Esophagus squamous epithelium (tissue), 5 donors: ENCODE measurements at places on chromosomes 7 and 10.

DNA sequence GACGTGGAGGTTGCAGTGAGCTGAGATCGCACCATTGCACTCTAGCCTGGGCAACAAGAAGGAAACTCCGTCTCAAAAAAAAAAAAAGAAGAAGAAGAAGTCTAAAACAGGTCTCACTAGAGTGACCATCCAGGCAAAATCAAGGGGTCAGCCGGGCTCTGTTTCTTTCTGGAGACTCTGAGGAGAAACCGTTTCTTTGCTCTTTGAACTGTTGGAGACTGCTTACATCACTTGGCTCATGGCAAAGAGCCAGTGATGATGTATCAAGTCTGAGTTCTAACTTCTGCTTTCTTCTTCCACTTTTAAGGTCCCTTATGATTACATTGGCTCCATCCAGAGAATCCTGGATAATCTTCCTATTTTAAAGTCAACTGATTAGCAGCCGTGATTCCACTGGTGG lies 306.8 kb downstream of the WDR11 start:
- DNase-seq: no peak

DNA sequence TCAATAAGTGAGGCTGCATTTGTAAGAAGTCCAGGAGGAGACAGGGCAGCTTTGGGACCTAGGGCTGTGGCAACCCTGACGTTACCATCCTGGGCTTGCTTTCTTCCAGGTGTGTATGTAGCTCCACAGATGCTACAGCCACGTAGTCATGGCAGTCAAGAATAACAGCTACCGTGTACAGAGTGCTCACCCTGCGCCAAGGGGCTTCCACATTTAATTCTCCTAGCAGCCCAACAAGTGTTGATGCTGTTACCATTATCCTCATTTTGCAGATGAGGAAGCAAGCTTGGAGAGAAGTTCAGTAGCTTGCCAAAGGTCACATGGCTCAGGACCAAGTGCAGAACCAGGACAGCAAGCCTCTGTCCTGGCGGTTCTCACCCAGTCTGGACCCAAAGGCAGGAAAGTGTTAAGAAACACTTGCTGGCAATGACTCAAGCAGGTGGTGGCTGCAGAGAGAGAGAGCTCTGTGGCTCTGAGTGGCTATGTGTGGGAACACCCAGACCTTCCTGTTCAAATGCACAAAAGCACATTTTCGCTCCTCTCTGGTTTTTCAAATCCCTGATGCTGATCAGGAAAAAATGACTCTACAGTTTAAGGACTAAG lies 89.8 kb downstream of the CREM start:
- no peak for DNase-seq

GRCh38 chr7:142461437-142461836 lies 203.6 kb upstream of the PRSS58 start:
- no peak for DNase-seq

GRCh38 chr10:116069856-116070255 lies 203.2 kb downstream of the GFRA1 start:
- DNase-seq: no peak

GRCh38 chr7:136925044-136925443 lies 56.6 kb downstream of the CHRM2 start:
- no peak for DNase-seq

DNA sequence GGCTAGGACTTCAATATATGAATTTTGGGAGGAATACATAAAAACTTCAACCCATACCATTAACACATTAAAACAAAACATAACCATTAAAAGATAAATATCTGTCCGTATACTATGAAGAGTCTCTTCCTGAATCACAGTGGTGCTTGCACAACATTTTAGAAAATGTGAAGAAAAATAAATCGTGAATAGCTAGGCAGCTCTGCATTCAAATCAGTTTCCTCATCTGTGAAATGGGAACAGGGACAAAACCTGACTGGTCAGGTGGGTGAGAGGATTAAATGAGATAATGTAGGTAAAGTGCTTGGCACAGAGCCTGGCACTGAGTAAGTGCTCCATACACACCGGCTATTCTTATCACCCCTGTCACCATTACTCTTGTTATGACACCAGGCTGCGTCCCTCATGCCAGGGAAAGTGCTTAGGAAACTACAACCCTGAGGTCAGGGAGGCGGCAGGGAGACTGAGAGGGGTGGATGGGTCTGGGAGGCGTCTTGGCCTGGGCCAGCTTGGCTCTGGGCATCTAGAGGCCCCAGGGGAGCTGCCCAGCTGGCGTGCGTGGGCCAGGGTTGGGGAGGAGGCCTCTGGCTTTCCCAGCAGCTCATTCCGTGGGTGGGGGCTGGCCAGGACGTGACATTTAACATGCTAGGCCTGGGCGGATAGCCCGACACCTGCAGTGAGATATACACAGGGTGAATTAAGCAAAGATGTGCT lies 78.3 kb downstream of the SH3PXD2A start:
- DNase-seq: no peak

DNA sequence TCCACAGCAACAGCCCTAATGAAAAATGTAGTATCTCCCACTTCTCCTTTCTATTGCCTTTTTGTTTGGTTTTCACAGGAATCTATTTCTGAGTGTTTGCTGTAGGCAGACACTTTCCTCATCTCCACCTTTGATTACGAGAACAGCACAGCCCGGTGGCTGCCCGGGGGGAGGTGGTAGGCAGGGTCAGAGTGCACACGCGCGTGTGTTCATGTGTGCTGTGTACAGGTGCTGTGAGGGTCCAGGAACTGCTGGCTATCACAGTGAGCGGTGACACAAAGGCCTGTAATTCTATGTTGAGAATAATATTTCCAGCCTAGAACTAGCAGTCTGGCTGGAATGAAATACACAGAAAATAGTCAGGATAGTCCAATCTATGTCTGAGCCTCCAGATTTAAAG lies 212.8 kb downstream of the ADARB2 start:
- no peak for DNase-seq

DNA sequence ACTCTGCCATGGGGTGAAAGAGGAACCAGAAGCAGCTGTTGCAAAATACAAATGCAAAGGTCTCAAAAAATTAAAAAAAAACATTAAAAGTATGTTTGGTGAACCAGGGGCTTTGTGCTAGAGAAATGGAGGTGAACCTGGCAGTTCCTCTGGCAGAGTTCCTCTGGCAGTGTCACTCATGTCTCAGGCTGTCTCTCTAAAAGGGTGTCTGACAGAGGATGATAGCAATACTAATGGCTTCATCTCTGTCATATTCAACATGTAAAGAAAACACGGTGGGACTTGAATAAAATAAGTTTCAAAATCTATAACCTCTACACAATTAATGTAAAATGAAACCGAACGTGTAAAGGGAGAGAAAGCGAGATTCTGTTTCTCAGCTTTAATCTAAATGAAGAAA lies 375.7 kb upstream of the VWC2 start:
- DNase-seq: no peak

DNA sequence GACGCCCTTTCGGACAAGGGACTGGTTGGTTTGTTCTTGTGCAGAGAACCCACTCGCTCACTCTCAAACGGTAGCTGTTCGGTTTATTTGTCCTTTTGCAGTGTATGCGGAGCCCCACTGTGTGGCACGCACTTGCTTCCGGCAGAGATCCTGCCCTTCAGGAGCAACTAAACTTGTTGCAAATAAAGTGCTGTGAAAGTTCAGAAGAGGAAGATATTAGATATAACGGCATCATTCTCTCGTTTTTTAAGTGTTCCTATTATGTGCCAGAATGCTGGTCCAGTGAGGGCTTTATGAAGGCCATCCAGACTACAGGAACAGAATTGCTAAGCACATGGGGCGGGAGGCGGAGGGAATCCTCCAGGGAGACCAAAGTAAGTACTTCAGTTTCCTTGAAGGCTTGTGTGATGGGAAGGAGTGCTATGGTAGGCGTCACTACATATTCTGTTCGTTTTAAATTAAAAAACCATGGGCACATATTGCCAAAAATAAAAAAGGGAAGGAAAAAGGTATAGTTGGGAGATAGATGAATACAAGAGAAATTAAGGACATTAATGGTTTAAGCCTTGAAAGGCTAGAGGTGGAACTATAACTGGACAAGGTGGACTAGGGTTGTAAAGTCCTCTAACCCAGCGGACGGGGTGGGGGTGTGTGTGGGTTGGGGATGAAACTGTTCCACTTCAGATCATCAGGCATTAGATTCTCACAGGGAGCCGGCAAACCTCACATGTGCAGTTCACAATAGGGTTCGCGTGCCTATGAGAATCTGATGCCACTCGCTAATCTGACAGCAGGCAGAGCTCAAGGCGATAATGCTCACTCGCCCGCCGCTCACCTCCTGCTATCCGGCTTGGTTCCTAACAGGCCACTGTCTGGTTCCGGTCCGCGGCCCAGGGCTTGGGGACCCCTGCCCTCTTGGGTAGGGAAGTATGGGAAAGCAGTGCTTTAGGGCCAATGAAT lies 704 bp upstream of the ERLIN1 start:
- no peak for DNase-seq

DNA sequence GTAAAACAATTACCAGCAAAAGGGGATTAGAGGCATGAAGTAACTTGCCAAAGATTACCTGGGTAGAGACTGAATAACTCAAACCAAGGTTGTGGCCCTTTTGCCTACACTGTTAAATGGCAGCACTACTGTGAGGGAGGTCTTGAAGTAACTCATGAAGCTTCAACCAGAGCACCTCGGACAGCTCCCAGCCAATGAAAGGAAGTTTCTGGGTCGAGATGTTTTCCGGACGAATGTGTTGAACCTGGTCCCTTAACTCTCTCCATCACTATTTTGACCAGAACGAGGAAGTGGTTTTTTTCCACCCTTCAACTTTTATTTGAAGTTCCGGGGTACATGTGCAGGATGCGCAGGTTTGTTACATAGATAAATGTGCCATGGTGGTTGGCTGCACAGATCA lies 133.6 kb upstream of the PRKCQ start:
- no peak for DNase-seq

- no peak for DNase-seq
These were observed 17.8 kb downstream of the VWC2 start for GRCh38 chr7:49791088-49791741.

DNA sequence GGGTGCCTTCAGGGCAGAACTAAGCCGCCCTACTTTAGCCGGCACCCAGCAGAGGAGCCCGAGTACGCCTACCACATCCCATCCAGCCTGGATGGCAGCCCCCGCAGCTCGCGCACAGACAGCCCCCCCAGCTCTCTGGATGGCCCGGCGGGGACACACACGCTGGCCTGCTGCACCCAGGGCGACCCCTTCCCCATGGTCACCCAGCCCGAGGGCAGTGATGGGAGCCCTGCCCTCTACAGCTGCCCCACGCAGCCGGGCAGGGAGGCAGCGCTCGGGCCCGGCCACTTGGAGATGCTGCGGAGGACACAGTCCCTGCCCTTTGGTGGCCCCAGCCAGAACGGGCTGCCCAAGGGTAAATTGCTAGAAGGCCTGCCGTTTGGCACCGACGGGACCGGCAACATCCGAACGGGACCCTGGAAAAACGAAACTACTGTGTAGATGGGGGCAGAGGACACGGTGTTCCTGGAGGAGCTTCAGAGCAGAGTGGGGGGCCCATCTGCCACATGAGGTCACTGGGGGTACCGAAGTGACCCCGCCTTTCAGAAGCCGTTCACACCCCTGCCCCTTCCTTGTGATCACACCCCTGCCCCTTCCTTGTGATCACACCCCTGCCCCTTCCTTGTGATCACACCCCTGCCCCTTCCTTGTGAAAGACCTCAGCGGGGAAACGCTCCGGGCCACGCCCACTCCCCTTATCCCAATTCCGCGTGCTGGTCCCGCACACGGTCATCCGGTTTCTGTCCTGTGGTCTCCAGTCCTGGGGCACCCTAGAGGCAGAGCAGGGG lies 30.8 kb upstream of the KNDC1 start:
- no peak for DNase-seq

DNA sequence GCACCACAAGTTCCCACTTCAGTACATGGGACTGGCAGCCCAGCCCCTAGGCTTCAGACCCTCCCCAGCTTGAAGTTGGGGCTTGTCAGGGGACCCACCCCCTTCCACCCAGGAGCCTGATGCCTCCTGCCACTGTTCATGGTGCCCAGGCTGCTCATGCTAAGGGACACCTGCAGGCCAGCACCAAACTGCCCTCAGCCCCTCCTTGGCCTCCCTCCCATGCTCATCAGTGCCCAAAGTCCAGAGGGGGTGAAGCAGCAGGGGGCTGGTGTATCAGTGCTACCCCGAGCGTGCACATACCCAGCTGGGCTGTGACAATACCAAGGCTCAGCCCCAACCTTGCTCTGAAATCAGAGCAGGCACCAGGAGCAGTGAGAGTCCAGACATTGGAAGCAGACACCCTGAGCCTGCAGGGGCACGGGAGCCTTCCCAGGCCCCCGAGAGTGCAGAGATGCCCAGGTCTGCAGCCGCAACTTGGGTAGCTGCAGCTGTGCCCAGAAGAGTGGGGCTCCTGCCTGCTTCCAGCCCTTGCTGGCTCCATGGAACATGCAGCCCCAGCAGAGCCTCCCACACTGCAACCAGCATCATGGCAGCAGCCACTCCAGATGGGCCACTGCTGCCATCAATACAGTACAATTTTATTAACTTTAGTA lies 79.0 kb downstream of the MTERF1 start:
- DNase-seq: no peak

- DNase-seq: no peak
These were observed 104.1 kb downstream of the ZNF467 start for GRCh38 chr7:149669121-149669818.
